ENCODE measurements at places on chromosomes 11 and 22. TPM values are rescaled to one million over a fixed set of nuclear protein-coding genes. Genes with fewer than 3 reads are reported as not detected.

GRCh38 chr22:46245511-46245910 lies 4.6 kb downstream of the CDPF1 start:
- DNase-seq: no peak

GRCh38 chr11:73114110-73114834 lies 27.8 kb downstream of the FCHSD2 start:
- no peak for DNase-seq

GRCh38 chr11:9664276-9665171 lies 647 bp downstream of the SWAP70 start:
- peak; percentile 41 for DNase-seq

DNA sequence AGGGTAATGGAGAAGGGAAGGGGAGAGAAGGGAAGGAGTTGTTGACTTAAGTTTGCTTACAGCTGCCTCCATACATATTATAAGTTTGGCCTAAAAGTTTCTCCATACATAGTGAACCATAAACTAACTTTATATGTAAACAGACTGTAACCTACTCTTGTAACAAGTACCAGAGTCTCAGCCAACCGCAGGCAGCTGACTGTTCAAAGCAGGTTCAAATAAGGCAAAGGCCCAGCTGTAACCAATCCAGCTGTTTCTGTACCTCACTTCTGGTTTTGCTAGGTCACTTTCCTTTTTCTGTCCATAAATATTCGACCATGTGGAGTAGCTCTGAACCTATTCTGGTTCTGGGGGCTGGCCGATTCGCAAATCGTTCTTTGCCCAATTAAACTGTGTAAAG lies 591.2 kb downstream of the INSC start:
- no peak for DNase-seq

DNA sequence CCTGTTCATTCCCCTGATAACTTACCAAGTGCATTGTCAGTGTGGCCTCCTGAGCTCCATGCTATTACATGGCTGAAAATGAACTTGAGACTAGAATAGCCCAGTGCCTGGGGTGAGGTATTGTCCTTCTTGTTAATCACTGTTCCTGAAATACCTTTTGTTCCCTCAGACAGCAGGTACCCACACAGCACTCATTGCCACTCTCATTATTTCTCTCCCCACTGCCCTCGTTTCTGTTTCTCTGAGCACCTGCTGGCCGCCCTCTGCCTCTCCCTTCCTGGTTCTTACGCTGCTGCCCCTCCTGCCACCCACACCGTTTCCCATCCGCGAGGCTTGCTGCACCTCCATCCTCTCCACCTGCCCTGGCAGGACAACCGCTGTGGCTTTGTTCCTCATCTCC lies 36.9 kb upstream of the RAB1B start:
- no peak for DNase-seq

GRCh38 chr11:11563200-11563975 lies 58.4 kb downstream of the GALNT18 start:
- no peak for DNase-seq

DNA sequence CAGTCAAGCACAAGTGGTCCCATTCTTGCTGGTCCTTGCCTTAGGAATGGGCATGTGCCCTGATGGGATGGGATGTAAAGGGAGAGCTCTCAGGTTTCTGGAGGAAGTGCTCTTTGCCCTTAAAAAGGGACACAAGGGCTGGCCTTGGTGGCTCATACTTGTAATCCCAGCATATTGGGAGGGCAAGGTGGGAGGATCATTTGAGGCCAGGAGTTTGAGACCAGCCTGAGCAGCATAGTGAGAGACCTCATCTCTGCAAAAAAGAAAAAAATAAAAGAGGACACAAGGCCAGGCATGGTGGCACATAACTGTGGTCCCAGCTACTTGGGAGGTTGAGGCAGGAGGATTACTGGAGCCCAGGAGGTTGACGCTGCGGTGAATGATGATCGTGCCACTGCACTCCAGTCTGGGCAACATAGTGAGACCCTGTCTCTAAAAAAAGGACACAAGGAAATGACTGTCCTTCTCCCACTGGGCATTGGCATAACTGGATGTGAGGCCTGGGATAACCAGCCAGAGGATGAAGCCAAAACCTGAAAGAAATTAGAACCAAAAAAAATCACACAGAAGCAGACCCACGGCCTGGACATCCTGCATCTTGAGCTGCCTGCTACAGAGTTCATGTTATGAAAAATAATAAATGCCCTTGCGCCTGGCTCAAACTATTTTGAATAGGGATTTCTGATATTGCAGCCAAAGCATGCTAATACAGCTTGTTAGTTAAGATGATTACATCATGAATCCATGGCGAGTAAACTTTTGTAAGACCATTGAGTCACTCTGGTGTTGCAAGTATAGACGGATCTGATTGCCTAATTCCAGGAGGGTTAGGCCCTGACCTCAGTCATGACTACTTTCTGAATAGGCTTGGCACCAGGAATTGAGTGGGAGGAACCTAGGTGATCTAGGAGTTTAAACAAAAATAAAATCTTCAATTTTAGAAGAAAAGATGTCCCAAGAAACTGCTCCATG lies 12.9 kb upstream of the CRKL start:
- no peak for DNase-seq

- DNase-seq: no peak
Measured at GRCh38 chr11:119935349-119935925, 202.5 kb downstream of the TRIM29 start.

GRCh38 chr11:122159173-122159721 lies 43.2 kb upstream of the BLID start:
- DNase-seq: no peak

DNA sequence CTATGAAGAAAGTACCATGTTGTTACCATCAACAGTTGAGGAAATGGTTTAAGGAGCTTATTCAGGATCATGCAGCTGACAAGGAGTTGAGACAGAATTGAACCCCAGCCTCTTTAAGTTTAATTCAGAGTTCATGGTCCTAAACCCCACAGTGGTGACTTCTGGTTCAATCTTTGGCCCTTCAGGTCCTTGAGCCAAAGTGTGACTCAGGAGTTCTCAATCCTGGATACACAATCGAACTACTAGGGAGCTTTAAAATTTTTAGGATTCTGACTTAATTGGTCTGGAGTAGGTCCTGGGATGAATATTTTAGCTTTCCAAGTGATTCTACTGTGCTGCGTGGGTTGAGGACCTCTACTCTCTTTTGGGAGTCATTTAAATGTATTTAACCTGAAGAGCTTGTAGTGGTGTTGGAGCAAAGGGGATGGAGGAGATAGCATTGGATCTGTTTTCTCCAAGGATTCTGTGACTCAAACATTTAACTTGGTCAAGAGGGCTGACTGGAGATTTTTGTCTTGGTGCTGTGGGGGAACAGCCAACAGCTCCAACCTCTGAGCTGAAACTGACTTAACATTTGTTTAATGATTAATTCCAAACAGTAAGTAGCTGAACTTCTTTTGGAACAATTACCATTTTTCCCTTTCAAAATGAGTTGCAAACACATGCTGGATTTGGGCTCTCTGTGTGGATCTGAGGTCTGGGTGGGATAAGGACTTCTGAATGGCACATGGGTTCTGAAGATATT lies 80.1 kb downstream of the INSC start:
- DNase-seq: no peak

DNA sequence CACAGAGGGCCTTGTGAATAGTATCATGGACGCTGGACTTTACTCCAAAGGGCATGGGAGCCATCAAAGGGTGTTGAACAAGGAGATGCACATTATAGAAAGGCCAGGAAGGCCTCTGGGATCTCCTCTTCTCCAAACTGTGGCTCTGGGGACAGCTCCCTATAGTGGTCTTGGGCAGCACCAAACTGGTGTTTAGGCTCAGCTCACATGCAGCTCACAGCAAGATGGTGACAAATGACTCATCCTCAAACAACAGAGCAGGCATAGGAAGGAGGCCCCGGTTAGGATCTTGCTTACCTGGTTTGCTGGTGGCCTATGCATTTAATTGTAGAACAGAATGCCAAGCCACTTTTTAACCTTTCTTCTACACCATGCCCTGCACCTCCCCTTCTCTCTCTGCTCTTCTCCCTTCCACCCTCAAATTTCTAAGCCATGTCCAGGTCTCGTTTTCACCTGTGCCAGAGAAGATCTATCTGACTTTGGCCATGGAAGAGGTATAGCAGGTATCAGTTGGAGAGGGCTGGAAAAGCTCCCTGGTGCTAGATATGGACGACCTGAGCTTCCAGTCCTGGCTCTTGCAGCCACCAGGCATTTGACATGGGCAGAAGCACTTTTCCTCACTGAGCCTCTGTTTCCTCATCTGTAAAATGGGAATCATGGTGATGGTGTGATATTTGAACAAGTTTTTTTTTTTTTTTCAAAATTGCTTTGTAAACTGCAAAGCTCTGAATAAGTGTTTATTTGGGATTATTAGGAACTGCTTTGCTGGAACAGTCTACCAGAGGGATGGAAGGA lies 14.4 kb upstream of the EHF start:
- no peak for DNase-seq

DNA sequence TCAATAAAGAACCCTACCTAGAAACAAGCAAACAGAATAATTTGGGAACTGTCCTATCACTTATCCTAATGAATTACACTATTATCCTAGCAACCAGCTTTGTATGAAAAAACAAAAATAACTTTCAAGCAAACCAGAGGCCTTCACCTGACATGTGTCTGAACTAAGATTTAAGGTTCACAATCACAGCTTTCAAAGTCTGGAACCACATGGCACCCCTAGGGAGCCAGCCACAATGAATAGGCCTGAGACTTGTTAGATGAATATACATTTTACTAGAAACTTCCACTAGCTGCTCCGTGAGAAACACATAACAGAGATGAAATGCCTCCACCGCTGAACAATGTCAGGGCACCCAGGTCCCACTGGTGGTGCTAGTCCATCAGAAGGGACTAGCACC lies 65.8 kb upstream of the CYP2D6 start:
- DNase-seq: no peak

DNA sequence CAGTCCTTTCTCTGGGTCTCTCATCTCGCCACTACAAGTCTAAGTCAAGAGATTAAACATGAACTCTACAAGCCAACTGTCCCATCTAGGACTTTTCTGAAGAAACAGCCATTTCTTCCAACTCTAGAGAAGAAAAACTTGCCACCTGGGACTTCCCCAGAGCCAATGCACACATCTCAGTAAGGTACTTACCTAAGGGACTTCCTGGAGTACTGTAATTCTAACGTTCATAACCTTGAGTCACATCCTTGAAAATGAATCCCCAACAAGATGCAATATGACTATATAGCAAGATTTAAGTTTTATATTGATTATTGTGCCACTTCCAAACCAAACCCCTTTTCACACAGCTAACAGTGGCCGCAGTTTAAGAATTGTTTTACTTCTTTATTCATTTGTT lies 11.9 kb upstream of the ISX start:
- DNase-seq: no peak

DNA sequence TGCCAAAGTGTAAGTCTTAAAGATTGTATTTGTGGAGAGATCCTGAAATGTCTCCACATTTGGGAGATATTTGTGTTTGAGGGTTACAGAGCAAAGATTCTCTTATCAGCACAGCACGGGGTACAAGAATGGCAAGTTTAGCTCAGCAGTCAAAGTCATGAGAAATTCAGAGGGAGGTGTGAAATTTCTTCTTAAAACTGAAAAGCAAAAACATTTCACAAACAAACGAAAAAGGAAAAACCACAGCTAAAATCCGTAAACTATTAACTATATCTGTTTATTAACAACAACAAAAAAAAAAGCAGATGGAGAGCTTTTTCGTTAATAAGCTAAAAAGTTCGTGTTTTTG lies 40.9 kb upstream of the ETS1 start:
- DNase-seq: no peak

DNA sequence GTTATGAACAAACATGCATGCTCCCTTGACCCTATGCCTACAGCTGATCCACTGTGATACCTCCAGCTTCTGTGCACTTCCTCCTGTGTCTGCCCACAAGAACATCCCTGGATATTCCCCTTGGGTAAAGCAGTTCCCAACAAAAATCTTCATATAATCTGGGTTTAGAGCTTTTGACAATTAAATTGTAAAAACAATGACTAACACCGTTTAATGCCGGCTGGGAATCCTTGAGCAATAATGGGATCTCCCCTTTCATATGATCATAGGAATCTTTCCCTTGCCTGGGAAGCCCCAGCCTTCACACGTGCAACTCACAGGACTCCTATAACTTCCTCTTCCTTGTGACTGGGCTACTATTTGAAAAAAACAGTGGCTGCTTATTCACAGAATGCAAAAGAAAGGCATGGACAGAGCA lies 6.3 kb upstream of the ZC3H12C start:
- no peak for DNase-seq

- DNase-seq: no peak
Measured at GRCh38 chr11:45259592-45259991, 26.5 kb downstream of the SYT13 start.

DNA sequence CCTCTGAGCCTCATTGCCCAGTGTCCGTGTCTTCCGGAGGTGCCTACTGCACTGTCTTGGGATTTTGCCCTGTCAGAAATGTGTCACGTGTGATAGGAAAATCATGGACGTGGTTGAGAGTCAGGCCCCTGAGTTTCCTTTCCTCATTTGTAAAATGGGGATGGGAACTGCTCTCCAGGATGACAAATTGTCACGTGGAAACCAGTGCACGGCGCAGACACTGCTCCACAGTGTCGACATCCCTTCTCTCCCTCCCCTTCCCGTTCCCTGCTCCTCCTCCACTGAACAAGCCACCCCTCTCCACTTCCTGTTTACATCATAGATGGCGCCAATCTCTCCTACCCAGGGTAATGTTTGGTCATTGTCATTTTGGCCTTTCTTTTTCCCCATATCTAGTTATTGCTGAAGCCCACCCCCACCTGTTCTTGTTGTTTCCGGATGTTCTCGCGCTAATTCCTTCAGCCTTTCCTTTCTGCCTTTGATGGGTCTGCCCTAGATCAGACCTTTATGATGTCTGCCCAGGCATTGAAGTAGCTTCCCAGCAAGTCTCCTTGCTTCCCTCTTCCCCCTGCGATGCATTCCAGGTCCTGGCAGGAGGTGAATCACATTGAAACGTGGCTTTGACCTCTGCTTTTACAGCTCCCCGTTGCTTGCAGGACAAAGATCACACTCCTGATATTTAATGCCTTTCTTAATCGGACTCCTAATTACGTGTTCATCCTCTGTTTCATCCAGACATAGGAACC lies 91.8 kb downstream of the TBC1D22A start:
- no peak for DNase-seq

- no peak for DNase-seq
Measured at GRCh38 chr11:3737386-3737933, 59.9 kb downstream of the NUP98 start.

Gene PARVG
- total RNA-seq: 74.3 TPM

Gene PDE2A
- 0.30 TPM for total RNA-seq

Gene KLHDC7B
- 6.4 TPM for total RNA-seq

Gene CARS1
- total RNA-seq: 126 TPM

Gene FOXRED2
- total RNA-seq: 16.6 TPM

Gene NXPE2
- total RNA-seq: not detected

Gene TMPRSS13
- 1.7 TPM for total RNA-seq

Gene CD3E
- total RNA-seq: 530 TPM
